ENCODE measurements at places on chromosomes 11 and 22. TPM values are rescaled to one million over a fixed set of nuclear protein-coding genes. Genes with fewer than 3 reads are reported as not detected.

The SAA1 gene
- not detected for total RNA-seq

DNA sequence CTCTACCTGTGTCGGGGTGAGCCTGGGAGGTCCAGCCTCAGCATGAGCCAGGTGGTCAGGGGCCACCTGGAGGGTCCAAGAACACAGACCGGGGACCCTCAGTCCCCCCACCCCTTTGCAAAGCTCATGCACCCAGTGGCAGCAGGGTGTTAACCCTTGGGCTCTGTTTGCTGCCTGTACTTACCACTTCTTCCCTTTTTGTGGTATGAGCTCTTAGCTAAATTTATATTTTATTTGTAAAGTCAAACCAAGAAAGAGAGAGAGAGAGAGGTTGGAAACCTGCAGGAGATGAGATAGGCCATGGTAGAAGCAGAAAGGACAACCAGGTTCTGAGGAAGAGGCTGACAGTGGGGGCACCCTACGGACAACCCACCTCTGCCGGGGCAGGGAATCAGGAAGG, 29.9 kb downstream of the IL10RA start:
- peaks cover 25% of the 10 kb centered on the region for H3K36me3 ChIP-seq
- H3K27ac ChIP-seq = peak overlapping the region; percentile 74
- peak overlapping the region; percentile 62 for H3K4me3 ChIP-seq
- H3K27me3 ChIP-seq = no peaks in the 10 kb centered on the region
- peaks cover 63% of the 10 kb centered on the region for H3K4me1 ChIP-seq

The RFPL2 gene
- total RNA-seq = not detected

The MOGAT2 gene
- total RNA-seq = not detected

GRCh38 chr11:7672960-7673723, at the start of gene CYB5R2:
Gene CYB5R2 (minus strand): TSS chr11:7673500. CDS start chr11:7672825, 675 bp downstream.
- H3K4me3 ChIP-seq = peak within 1 kb of the TSS; percentile 54
- no peak within 1 kb of the TSS for H3K27ac ChIP-seq
- H3K36me3 ChIP-seq = no peaks in the 10 kb centered on the region
- no peak for DNase-seq

GRCh38 chr11:73760679-73761402, at the start of gene RAB6A:
Gene RAB6A (minus strand): TSS chr11:73761074. CDS start chr11:73760635, 439 bp downstream.
- no peaks in the 10 kb centered on the region for H3K36me3 ChIP-seq
- H3K4me3 ChIP-seq = peak within 1 kb of the TSS; percentile 81
- DNase-seq = peak; percentile 100
- peak within 1 kb of the TSS; percentile 79 for H3K27ac ChIP-seq
- H3K4me1 ChIP-seq = peaks cover 35% of the 10 kb centered on the region
- peaks cover 2% of the 10 kb centered on the region for H3K27me3 ChIP-seq

DNA sequence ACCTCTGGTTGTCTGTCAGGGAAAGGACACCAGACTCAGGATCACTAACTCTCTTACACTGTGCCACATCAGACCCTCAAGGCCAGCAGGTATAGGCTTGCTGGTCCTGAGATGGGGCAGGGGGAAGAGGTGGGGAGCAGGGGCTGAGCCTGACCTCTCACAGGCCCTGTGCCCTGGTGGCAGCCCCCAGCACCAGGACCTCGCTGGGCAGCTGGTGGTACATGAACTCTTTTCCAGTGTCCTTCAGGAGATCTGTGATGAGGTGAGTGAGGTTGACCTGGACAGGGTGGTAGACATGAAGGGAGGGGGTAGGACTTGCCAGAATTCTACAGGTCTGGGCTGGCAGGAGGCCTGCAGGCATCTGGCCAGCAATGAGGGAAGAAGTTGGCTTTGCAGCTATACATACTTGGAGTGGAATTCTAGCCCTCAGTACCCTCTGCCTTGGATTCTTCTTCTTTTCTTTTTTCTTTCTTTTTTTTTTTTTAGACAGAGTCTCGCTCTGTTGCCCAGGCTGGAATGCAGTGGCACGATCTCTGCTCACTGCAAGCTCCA, 1.4 kb downstream of the NUDT22 start:
- H3K4me3 ChIP-seq = peak overlapping the region; percentile 84
- DNase-seq = no peak
- H3K27ac ChIP-seq = peak overlapping the region; percentile 79
- H3K36me3 ChIP-seq = no peaks in the 10 kb centered on the region
- H3K4me1 ChIP-seq = peaks cover 31% of the 10 kb centered on the region

GRCh38 chr22:43434275-43434927, 22.6 kb downstream of the MPPED1 start:
- no peak overlapping the region for H3K27ac ChIP-seq
- H3K4me1 ChIP-seq = no peaks in the 10 kb centered on the region
- peaks cover 25% of the 10 kb centered on the region for H3K27me3 ChIP-seq
- H3K36me3 ChIP-seq = no peaks in the 10 kb centered on the region

The PRG3 gene
- total RNA-seq = not detected

GRCh38 chr22:35217527-35217926, 39.8 kb upstream of the HMGXB4 start:
- no peak overlapping the region for H3K4me3 ChIP-seq
- no peaks in the 10 kb centered on the region for H3K4me1 ChIP-seq
- DNase-seq = no peak

DNA sequence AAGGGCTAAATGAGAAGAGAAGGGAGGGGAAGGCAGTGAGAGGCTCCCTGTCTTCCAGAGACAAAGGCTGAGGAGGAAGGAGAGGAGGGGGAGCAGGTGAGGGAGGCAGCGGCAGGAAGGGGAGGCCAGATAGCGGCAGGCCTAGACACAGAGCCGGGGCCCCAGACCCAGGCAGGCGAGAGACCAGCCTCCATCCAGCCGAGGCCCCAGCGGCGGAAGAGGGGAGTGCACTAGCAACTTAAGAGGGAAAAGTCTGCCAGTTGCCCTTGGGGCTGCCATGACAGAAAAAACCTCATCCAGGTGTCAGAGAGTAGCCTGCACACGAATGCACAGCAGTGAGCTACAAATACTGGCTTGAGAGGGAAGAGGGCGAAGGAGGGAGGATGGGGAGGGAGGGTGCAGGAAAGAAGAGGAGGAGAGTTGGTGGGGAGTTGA, 46.7 kb downstream of the IGLL1 start:
- no peak for DNase-seq
- no peaks in the 10 kb centered on the region for H3K36me3 ChIP-seq
- no peaks in the 10 kb centered on the region for H3K27me3 ChIP-seq
- H3K27ac ChIP-seq = no peak overlapping the region
- H3K4me1 ChIP-seq = no peaks in the 10 kb centered on the region

GRCh38 chr11:36288442-36289225, 590 bp downstream of the COMMD9 start:
- no peaks in the 10 kb centered on the region for H3K27me3 ChIP-seq
- H3K4me1 ChIP-seq = peaks cover 32% of the 10 kb centered on the region
- no peak for DNase-seq
- peak overlapping the region; percentile 98 for H3K4me3 ChIP-seq
- H3K36me3 ChIP-seq = no peaks in the 10 kb centered on the region

GRCh38 chr22:44391481-44392445, 79.0 kb upstream of the SHISAL1 start:
- H3K27me3 ChIP-seq = peaks cover 7% of the 10 kb centered on the region
- DNase-seq = peak; percentile 44
- H3K27ac ChIP-seq = no peak overlapping the region
- no peaks in the 10 kb centered on the region for H3K36me3 ChIP-seq
- no peaks in the 10 kb centered on the region for H3K4me1 ChIP-seq

DNA sequence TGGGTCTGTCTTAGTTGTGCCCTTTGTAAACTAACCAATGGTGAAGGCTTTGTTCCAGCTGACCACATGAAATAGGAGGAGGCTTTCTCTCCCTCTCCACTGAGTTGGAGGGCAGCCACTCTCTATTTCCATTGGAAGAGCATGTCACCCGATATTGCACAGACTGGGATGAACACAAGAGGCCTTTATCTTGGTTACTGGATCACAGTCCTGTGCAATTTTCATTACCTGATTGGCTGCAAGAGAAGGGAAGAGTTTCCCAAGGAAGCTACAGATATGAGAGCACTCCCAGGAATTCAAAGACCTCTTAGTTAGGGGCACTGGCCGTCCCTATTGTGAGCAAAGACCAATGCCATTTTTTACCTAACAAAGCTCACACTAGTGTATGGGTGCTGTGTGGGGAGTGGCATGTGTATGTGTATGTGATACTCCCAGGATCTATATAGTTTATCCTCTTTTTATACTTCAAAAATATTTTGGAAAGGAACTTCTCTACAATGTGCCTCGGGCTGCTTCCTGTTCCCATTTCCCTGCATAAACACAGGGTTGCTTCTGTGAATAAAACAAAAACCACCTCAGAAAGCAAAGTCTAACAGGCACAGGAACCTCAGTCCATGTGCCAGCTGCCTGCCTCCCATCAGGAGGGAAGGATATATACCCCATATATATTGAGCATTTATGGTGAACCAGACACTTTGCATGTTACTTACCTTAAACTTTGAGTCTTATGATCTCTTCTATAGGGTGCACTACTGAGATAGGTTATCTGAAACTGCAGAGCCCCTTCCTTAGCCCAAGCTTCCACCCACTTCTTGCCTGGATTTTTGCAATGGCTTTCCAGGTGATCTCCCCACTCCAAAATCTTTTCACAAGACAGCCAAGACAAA, 126.5 kb downstream of the RASSF10 start:
- peaks cover 9% of the 10 kb centered on the region for H3K4me1 ChIP-seq
- no peaks in the 10 kb centered on the region for H3K36me3 ChIP-seq
- peaks cover 40% of the 10 kb centered on the region for H3K27me3 ChIP-seq
- DNase-seq = no peak
- no peak overlapping the region for H3K27ac ChIP-seq

The ABCC8 gene
- not detected for total RNA-seq

DNA sequence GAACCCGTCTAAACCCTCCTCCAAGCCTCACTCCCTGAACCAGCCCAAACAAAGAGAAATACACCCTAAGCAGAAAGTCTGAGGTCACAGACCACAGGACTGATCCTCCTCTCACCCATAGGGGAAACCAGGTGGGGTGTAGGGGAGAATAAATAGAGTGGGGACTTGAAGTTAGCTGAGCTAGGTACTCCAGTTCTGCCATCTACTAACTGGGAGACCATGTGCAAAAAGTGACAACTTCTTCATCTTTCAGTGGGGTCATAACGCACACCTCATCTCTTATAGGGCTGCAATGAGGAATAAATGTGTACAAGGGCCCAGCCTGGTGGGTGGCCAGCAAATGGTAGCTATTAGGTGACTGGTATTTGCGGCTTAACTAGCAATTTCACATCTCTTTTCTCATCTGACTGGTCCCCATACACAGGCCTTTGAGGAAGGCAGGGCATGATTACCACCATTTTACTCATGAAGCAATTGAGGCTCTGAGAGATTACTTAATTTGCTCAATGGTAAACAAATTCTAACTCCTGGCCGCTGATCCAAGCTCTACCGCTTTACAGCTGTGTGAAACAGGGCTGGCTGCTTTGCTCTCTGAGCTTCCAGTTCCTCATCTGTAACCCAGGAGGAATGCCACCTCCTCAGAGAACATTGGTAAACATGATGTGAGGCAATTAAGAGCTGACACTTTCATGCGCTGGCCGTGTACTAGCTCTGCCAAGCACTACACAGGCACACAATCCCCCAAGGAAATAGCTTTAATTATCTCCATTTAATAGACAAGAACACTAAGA, 16.6 kb downstream of the TBC1D10A start:
- peak overlapping the region; percentile 97 for H3K27ac ChIP-seq
- no peak overlapping the region for H3K4me3 ChIP-seq
- H3K4me1 ChIP-seq = peaks cover 79% of the 10 kb centered on the region
- no peak for DNase-seq

DNA sequence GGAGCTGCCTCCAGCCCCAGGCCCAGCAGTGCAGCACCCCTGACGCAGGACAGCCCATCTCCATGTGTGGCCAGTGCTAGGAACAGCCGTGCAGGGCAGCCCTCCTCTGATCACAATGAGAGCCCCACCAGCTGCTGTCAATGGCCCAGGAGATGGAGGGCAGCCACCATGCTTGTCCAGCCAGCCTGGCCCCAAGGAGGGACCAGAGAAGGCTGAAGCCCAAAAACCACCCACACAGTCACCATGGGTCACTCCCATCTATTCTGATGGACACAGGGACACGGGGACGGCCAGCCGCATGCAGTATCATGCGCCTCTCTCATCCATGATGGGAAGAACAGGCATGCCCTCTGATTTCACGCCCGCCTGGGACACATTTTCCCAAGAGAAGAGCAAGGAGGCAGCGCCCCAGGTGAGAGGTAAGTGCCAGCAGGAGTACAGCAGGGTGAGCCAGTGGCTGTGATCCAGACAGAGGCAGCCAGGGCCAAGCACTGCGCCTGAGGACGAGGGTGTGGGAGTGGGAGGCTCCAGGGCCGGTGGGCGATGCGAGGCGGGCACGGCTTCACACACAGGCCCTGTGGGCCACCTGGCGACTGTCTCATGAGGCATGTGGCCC, 33.6 kb upstream of the GNB1L start:
- H3K27me3 ChIP-seq = no peaks in the 10 kb centered on the region
- no peak overlapping the region for H3K27ac ChIP-seq

GRCh38 chr22:43534916-43535315, 123.1 kb downstream of the MPPED1 start:
- no peaks in the 10 kb centered on the region for H3K36me3 ChIP-seq
- H3K4me3 ChIP-seq = no peak overlapping the region
- no peaks in the 10 kb centered on the region for H3K27me3 ChIP-seq
- no peaks in the 10 kb centered on the region for H3K4me1 ChIP-seq
- H3K27ac ChIP-seq = no peak overlapping the region

- H3K4me1 ChIP-seq = peaks cover 23% of the 10 kb centered on the region
- no peak overlapping the region for H3K27ac ChIP-seq
- no peaks in the 10 kb centered on the region for H3K36me3 ChIP-seq
Observed at GRCh38 chr11:61697764-61698163, 17.6 kb downstream of the DAGLA start.

The NXPE2 gene
- total RNA-seq = not detected

The TBX10 gene
- total RNA-seq = not detected

The KRTAP5-10 gene
- not detected for total RNA-seq

- DNase-seq = peak; percentile 81
- no peaks in the 10 kb centered on the region for H3K36me3 ChIP-seq
Observed at GRCh38 chr22:19717691-19718455, 3.6 kb downstream of the SEPTIN5 start.

DNA sequence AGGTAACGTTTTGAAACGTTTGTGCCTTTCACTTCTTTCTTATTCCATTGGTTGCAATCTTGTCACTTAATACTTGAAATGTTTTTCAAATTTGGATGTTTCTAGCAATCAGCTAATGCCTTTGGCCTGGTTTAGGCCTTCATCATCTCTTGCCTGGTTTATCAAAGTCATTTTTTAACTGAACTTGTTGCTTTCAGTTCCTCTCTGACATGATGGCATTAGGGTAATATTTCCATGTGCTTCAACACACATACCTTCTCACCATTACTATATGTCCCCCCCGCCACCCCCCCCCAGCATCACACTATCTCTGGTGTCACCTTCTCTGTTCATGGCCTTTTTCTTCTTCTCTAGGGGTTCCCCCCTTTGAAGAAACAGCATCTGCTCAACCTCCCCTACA, 1.5 kb upstream of the SYT9 start:
- no peaks in the 10 kb centered on the region for H3K4me1 ChIP-seq
- peaks cover 58% of the 10 kb centered on the region for H3K27me3 ChIP-seq
- H3K4me3 ChIP-seq = no peak overlapping the region
- H3K27ac ChIP-seq = no peak overlapping the region
- DNase-seq = no peak
